ENCODE measurements at places on chromosomes 6 and 20.

GRCh38 chr6:143408151-143408786 is 42.2 kb downstream of the ADAT2 start:
- no peak for DNase-seq

GRCh38 chr20:48695255-48695654 is 132.5 kb downstream of the PREX1 start:
- DNase-seq: no peak

GRCh38 chr6:16511723-16512489 is 249.4 kb downstream of the ATXN1 start:
- DNase-seq: peak; percentile 76

DNA sequence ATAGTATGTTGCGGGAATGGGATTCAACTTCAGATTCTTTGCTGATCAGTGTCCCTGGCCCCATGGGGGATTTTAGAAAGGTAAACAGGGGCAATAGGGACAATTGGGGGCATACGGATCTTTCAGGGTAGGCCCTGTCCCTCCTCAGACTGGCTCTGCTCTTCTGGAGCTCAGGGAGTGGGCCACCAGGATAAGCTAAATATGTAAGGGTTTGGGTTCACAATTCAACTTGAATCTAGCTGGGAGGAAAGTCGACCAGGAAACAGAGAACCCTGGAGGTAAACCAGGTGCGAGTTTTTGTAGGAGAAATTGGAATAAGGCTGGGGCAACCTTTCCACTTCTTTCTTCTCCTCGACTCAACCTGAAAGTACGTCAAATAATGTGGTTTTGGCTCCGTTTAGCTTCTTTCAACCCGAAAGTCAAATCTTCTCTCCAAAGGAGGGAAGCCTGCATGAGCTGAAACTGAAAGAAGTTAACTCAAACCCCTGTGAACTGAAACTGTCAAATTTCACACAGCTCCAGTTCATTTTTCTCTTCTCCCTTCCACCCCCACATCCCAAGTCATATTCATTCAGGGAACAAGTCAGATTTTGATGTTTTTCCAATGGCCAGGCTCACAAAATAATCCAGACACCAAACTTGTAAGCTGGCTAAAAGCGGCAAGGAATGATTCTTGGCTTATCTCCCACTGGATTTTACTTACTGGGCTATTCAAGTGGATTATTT is 278.2 kb downstream of the CLIC5 start:
- DNase-seq: no peak

GRCh38 chr6:132025468-132025867 is 74.3 kb upstream of the CCN2 start:
- DNase-seq: no peak

GRCh38 chr6:2885967-2886735 is 17.0 kb downstream of the SERPINB9 start:
- no peak for DNase-seq

GRCh38 chr6:68240726-68241125 is 394.4 kb upstream of the ADGRB3 start:
- no peak for DNase-seq

GRCh38 chr6:144083172-144083571 is 12.2 kb downstream of the SF3B5 start:
- DNase-seq: no peak

DNA sequence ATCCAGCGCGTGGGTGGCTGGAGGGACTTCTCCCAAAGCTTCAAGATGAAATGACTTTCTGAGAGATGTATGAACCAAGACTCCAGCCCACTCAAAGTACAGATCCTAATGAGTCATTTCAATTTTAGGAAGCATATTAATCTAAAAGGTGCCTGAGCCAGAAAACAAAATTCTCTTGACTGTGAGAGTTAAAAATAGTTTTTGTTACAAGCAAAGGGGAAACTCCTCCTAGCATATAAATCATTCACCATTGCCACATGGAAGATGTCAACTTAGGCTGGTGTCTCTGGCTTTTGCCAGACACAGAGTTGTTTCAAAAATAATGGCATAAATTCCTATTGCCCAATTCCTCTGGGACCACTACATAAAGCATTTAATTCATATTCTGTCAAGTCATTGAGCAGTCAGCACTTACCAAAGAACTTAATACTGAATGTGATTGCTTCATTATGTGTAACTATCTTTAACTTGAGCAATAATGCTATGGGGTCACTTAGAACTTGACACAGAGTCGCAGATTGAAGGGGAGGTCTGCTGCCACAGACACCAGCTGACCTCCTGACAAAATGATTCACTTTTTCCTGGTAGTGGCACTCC is 280.6 kb downstream of the SLC35F1 start:
- peak; percentile 11 for DNase-seq

- DNase-seq: peak; percentile 66
Measured at GRCh38 chr20:56463428-56463827, 5.0 kb upstream of the RTF2 start.

GRCh38 chr6:129635396-129636130 is 74.4 kb downstream of the ARHGAP18 start:
- DNase-seq: no peak

DNA sequence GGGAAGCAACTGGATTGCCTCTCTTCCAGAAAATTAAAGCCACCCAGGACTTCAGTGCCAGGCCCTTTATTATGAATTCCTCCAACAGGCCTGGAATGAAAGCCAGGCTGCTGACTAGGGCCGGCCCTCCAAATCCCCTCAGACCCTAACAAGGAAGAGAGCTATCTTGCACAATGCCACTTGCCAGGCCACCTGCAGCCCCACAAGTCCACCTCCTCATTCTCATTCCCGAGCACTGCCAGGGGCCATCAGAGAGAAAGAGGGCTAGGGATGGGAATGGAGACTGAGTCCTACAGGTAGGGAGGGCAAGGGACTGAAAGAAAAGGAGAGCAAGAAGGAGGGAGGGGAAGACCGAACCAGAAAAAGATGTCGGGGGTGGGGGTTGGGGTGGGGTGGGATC is 86.5 kb downstream of the MRPL14 start:
- DNase-seq: no peak

DNA sequence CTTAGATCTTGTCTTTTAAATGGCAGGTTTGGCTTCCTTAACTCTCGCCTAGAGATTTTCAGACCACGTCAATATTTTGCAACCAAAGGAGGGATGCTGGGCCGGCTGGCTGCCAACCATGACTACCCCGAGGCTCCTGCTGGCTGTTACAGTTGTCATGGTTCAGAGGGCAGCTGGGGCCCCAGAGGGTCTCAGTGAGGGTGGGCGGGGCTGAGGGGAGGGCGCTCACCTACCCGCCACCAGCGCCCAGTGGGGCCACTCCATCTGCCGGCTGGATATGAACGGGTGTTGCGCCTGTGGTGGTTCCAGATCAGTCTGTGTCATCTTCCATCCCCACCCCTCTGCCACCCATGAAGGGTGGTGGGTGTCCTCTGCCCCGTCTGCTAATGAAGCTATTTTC is 12.3 kb downstream of the GPR31 start:
- no peak for DNase-seq

DNA sequence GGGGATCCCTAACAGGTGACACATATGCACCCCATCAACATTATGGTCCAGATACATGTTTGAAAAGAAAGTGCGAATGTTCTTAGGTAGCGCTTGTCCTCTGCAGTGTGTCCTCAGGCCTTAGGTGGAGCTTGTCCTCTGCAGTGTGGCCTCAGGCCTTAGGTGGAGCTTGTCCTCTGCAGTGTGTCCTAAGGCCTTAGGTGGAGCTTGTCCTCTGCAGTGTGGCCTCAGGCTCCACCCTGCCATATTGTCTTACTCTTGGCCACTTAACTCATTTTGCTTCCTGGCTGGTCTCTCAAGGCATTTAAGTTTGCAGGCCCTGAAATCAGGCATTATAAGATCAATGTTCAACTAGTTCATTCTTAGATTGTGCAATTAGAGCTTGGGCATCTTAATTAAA is 74.7 kb upstream of the SCP2D1 start:
- no peak for DNase-seq

- DNase-seq: no peak
Measured at GRCh38 chr20:45209924-45210323, 3.1 kb downstream of the SEMG1 start.

DNA sequence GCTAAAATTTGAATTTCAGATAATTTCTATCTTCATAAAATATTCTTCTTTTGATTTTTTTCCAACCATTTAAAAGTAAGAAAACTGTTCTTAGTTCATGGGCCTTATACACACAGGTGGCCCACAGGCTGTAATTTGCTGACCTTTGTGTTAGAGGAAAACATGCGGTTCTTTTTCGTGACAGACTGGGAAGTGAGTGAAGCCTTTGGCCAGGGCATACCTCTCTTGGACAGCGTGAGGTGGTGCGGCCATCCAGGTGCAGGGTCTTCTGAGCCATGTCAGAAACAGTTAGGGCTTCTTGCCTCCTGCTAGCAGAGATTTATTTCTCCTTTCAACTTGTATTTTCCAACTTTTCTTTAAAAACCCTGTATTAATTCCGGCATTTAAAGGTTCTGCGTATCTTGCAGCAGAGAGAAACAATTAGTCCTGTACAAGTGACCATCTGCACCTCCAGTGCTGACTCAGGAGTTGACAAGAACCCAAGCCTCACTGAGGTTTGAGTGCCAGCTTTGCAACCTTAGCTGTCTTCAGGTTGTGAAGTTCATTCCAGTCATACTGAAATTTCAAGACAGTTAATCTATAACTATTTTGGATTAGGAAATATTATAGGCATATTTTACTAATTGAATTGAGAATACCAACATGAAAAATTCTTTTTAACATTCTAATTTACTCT is 177.8 kb downstream of the LY86 start:
- no peak for DNase-seq

DNA sequence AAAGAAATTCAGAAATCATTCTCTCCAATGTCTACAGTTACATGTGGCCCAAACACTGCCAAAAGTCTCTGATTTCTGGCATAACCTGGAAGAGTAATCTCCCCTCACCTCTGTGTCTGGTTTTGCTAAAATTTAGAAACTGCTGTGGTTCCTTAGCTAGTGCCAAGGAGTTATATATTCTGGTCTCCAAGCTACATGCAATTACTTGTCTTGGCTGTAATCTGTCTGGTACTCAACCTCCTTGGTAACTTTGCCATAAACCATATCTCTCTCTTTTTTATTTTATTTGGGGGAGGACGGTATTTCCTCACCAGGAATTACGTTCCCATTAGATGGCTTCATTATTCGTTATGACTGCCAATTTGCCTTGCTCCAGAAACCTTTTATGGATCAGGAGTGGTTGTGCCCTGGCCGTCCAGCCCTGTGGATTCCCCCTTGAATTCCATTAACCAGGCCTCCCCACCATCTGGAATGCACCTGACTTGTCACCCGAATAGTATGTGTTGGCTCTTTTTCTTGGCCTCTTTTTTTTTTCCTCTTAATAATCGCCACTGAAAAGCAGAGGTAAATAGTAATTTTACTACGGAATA is 400.0 kb downstream of the CD83 start:
- no peak for DNase-seq

- DNase-seq: no peak
Measured at GRCh38 chr6:38346291-38347079, 293.2 kb downstream of the BTBD9 start.

DNA sequence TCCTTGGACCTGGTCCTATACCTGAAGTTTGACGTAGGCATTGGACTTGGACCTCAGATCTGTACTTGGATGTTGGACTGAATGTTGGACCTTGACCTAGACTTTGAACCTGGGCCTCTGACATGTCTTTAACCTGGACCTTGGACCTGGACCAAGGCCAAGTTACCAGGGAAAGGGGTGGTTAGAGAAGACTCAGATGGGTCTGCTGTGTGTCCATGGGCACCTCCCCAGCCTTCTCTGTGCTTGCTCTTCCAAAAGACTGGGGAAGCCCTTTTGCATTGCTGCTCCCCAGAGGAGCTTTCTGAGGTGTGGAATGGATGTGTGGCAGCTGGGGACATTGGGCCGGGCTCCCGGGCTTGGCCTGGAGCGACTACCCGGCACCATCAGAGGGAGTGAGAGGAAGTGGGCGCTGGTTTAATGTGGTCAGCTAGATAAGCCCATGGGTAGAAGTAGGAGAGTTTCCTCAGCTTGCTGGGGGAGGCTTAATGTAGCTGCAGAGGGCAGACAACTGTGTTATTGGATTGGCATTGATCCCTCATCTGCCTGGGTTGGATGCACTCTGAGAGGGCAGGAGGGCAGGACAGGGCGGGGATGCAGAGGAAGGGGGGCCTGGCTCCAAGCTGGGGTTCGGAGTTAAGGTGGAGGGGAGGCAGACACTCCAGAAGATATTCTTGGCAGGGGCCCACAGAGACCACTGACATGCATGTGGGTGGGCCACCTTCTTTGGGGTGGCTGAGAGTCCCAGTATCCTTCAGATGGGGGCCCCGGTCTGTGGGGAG is 4.2 kb downstream of the SCRT2 start:
- peak; percentile 95 for DNase-seq

GRCh38 chr6:119283979-119284545 is 65.5 kb downstream of the MAN1A1 start:
- no peak for DNase-seq

- DNase-seq: no peak
Measured at GRCh38 chr6:36999061-36999750, 6.2 kb upstream of the FGD2 start.

GRCh38 chr6:16540804-16541752 is 220.2 kb downstream of the ATXN1 start:
- DNase-seq: no peak

DNA sequence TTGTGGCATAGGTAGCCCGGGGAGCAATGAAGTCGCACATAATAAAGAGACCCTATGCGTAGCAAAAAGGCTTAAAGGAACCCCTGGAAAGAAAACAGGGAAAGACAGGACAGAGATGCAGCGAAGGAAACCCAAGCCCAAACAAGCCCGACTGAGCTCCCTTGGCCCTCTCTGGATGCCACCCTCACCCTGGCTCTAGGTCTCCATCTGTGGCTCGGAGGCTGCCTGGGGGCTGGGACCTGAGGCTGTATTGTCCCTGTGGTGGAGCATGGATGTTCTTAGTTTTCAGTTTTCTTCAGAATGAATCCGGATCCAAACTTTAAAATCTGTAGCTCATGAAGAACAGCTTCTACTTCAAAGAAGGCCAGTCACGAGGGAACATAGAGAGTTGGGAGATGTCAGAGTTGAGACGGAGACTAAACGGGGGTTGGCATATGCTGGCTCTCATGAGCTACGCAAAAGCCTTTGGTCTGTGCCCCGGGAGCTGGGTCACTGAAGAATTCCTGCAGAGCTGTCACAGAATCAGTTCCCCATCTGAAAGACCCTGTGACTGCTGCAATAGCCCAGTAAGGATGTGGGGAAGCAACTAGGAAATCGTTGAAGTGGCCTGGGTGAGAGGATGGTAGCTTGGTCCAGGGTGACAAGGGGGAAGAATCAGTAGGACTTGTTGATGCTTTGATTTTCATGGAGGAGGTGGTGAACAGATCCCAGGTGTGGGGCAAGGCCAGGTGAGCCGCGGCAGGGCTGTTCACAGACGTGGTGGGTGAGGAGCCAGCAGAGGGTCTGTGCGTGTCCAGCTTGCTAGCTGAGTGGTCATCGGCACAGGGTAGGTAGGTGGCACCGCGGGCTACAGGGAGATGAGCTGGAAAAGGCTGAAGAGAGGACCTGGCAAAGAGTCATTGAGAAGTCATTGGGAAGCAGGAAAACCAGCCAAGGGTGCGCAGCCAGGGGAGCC is 35.2 kb downstream of the SYNDIG1 start:
- DNase-seq: no peak
